ENCODE measurements at places on chromosomes 6 and 20. TPM values are rescaled to one million over a fixed set of nuclear protein-coding genes. Genes with fewer than 3 reads are reported as not detected.

- DNase-seq = no peak
These were observed 81.1 kb downstream of the STMND1 start for GRCh38 chr6:17182961-17183360.

The FABP7 gene
- total RNA-seq = not detected

GRCh38 chr6:167819576-167819975 lies 7.1 kb upstream of the AFDN start:
- no peak for DNase-seq

The ME1 gene
- 3.1 TPM for total RNA-seq

- DNase-seq = no peak
These were observed 43.5 kb downstream of the FAM184A start for GRCh38 chr6:119034827-119035458.

GRCh38 chr20:24148372-24148771 lies 159.8 kb upstream of the GGTLC1 start:
- DNase-seq = no peak

DNA sequence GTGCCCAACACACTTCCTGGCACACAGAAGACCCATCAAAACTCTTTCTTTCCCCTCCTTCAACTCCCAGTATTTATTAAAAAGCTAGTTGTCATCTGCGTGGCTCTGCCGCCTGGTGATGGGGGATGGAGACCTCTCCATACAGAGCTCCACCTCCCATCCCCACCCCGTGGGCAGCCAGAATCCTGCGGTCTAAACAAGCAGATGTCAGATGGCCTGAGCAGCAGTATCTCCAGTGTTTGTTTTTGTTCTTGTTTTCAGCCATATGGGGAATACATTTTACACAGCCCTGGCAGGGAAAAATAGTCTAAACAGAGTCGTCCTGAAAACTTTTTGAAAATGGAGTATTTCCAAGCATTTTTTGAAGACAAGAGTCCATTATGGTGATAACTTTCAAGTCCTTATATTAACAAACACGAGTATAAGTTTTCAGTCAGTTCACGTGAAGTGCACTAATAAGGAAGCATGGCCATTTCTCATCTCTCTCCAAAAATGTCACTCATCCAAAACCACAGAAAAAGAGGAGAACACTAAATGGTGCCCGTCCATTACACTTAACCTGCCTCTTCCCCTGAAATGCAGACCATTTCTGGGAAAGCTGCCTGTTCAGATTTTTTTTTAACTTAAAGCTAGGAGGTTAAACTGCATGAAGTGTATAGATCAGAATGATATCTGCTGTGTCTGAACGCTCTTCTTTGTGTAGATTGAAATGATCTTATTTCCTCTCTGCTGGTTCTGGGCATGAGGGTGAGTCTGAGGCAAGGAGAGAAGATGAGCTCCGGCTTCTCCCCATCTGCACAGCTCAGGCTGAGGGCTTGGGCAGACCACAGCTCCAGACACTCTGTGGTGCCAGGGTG lies 91.0 kb downstream of the TCP11 start:
- DNase-seq = no peak

- DNase-seq = no peak
These were observed 39.5 kb upstream of the SUMO4 start for GRCh38 chr6:149360536-149360935.

DNA sequence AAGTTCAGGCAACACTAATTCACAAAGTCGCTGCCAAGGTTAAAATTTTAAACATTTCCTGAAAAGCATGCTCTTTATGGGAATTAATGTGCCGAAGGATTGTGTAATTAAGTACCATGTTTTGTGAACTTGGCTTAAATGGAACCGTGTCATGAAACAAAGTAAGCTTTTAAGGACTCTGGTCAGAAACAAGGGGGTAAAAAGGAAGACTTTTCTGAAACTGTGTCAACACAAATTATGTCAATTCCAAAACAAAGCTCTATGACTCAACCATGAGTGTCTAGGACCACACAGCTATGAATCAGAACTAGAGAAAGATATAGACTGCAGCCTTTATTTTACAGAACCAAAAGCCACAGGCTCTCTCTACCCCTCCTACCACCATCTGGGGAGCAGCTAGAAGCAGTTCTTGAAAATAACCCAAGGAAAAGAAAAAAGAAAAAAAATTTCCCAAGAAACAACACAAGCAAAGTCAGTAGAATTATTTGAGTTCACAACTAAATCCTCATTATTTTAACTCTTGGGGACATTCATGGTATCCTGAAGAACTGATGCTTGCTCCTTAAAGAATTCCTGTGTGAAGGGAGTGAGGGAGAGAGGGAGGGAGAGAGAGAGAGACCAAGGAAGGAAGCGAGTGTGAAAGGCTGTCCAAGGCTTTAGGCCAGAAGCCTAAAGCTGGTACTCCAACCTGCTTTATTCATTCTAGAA lies 81.9 kb downstream of the ZMYND8 start:
- no peak for DNase-seq

- no peak for DNase-seq
These were observed 79.9 kb upstream of the SPTLC3 start for GRCh38 chr20:12928755-12929401.

DNA sequence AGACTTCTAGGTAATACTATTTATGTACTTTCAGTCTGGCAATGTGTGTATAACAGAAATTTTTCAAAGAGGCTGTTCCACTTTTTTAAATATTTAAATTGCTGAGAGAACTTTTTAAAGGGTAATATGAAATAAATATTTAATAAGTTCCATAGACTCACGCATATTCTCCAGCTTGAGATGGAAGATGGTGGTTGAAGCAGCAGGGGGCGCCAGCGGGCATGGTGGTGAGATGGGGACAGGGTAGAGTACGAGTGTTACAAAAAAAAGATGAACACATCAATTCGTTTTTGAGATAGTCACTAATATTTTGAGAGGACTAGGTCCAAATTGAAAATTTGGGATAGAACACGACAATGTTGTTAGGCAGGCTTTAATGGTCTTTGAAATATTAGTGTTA lies 68.4 kb downstream of the RSPO3 start:
- DNase-seq = peak; percentile 24

DNA sequence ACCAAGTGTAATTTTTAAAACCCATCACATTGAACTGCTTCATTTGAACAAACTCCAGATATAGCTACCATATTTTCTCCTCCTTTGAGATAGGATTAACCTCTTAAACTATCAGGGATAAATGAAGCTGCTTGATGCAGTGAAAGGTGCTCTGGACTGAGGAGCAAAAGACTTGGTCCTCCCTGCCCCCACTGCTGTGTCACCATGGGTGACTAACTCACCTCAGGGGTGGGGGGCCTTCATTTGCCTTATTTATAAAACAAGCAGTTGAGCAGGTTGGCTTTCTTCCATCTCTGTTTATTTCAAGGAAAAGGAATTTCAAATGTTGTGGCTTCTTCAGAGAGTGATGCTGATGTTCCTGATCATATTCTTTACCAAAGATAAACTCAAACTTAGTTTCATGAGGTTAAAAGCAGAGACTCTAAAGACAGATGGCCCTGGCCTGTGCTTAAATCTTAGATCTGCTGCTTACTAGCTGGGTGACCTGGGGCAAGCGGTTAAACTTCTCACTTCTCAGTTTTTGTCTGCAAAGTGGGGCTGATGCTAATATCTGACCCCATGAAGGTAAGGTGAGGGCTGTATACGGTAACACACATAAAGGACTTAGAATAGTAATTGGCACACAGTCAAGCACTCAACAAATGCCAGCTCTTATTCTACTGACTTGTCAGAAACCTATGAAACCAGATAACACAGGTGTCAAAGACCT lies 50.5 kb downstream of the FHL5 start:
- DNase-seq = no peak

DNA sequence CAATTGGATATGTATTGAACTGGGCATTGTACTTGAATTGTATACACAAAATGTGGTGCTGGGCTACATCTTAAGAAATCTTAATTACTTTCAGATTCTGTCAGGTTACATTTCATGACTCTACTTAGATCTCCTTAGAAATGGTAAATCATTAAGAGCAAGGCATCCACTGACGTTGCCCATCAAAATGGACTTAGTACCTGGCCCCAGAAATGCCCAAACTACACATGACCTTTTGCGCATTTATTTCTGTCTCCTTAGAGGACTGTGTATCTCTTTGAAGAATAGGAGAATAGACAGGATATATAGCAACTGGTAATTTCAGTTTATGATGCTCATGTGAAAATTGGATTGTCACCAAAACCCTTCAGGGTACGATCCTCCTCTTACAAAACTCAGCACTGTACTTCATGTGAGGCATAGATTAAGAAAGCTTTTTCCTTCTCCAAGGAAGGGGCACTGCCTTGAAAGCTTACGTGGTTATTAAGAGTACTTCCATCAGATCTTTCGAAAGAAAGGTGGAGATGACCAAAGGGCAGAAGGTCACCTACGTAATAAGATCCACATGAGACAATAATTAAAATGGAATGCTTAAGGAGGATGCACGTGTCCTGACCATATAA lies 61.4 kb upstream of the BMP2 start:
- DNase-seq = no peak

- DNase-seq = no peak
These were observed 71.7 kb upstream of the MAP3K4 start for GRCh38 chr6:160919723-160920440.

The CDH22 gene
- 0.48 TPM for total RNA-seq

DNA sequence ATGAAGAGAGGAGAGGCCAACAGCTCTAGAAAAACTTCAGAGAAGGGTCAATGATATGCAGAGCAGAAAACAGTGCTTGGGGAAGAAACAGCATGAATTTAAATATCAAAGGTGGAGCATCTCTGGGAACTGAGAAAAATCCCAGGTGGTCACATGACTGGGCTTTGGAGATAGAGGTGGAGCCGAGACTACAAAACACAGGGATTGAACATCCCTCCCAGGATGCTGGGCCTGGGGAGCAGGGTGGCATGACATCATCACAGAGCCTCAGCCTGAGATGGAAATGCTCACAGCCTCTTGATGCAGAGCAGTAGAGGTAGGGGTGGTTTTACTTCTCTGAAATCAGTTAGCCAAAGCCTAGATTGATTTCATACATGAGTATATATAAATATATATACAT lies 529.5 kb downstream of the PRKN start:
- no peak for DNase-seq

- DNase-seq = no peak
These were observed 1.9 kb upstream of the FUCA2 start for GRCh38 chr6:143513410-143513809.

GRCh38 chr6:161101517-161101916 lies 109.9 kb downstream of the MAP3K4 start:
- DNase-seq = no peak

The ARFGEF3 gene
- 5.8 TPM for total RNA-seq

DNA sequence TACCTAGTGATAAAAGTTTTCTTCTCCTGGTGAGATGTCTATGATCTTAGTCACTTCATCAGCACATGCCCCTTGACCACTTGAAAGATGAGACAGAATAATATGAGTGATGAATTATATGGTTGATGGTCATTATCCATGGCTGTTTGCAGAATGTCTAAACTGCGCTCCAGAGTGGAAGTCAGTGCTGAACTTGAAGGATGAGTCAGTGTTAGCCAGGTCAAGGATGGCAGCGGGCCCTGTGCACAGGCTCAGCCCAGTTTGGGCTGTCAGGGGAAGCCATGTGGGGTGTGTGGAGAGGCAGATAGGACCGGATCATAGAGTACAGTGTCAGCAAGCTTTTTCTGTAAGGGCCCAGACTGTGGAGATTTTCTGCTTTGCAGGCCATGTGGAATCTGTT lies 67.2 kb upstream of the KIF25 start:
- DNase-seq = no peak

The SASH1 gene
- total RNA-seq = 79.9 TPM

DNA sequence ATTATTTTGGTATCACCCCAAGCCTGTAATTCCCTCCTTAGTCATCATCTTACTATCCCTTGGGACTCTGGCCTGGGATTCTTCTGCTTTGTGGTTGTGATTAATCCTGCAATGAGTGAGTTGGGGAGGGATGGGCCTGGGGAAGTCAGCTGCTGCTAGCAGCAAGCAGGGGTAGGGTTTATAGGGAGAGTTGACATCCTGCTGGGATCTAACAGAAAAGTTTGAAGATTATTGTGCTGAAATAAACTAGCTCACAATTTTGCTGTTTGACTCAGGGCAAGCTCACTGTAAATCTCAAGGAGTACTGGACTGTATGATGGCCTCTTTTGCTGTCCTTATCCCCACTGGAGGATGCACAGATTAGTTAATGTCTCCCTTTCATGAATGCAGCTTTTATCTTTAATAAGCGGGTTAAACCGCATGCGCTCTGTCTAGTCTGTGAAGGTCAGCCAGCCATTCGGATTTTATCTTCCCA lies 83.4 kb downstream of the JARID2 start:
- DNase-seq = no peak

DNA sequence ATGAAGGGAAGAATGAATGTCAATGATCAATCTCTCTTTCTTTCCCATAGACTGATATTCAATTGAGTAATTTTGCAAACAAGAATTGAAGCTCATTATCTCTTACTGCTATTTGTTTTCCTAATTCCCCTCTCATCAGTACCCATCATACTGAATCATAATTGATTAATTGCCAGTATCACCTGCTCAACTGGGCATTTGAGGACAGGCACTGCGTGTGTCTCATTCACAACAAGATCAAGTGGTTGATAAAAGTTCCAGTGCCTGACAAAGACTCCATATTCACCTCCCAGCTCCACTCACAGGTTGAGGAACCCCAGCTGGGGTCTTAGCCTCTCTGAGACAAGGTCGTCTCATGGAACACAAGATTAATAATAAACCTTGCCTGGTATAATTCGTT lies 67.7 kb downstream of the BCAS1 start:
- no peak for DNase-seq

The SAPCD1 gene
- total RNA-seq = 4.4 TPM

DNA sequence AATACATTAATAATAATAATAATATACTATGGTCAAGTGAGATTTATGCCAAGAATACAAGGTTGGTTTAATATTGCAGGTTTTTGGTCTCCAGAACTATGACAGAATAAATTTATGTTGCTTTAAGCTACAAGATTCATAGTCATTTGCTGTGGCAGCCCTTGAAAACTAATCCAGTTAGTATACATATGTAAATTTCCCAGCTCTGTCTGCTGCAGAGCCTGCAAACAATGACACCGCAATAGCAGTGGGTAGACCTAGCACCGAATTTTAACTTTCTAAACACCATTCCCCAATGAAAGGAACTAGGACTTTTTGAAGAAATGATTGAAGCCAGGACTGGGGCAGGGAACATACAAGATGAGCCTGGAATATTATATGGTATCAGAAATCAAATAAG lies 647.7 kb upstream of the NRSN1 start:
- DNase-seq = no peak

DNA sequence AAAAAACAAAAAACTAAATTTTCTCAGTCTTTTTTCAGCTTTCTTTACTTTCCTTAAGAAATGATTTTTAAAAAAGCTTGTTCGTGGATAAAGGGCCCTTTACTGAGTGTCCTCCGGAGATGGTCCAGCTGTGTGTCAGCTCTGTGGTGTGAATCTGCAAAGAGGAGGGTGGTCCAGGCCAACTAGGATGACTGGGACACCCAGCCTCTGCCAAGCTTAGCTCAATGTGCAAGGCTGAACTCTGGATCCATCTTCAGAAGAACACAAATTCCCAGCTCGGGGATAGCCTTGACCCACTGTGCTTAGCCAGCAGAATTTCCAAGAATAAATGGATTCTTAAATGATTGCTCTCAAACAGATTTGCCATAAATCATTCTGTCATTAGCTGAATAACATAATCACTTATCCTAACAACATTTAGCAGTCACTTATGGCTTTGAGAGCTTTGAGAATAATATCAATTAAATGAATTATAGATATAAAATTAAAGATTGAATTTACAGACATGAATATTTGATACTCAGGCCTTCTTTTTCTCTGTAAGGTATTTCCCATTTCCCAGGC lies 14.2 kb upstream of the CALHM5 start:
- DNase-seq = no peak
